Neuronal stem cell (in vitro differentiated cells): ENCODE measurements at places on chromosomes 1 and 21.

DNA sequence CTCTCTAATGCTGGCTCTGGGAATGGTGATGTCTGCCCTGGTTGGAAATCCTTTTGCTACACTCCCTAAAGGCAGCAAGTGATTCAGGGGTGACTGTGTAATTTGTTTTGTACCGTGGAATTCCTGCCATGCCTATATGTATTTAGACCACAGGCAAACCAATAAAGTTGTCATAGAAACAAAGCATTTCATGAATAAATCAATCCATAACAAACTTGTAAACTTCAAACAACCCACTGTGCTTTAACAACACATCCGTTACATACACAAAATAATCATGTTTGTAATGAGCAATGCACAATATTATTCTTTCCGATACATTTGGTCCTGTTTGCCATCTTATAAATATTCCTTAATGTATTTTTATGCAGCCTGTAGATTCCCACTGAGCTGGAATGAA, 330.3 kb upstream of the SNX7 start:
- no peak for DNase-seq

- no peak for DNase-seq
Observed at GRCh38 chr1:106880226-106880625, 176.2 kb upstream of the PRMT6 start.

DNA sequence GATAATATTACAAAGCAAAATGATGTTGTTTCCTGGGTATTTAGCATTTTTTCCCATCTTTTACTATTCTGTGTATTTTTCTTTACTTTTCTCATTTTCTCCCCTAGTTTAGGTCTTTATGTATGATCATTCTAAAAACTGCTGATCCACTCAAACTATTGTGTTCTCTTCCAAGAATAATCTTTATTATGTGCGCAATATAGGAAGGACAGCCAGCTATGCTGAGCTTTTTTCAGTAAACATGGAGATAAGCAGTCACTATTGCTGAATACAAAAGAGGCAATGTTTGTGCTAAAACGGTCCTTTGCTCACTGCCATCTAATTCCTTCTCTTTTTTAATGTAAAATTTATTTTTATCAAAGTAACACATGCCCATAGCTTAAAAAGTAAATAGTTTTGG, 6.7 kb upstream of the PTBP2 start:
- DNase-seq, result no peak

GRCh38 chr21:45867041-45867666, 114.4 kb upstream of the COL6A1 start:
- no peak for DNase-seq

GRCh38 chr1:208637181-208637580, 393.0 kb upstream of the PLXNA2 start:
- no peak for DNase-seq
